ENCODE measurements at places on chromosomes 2 and 18.

GRCh38 chr2:119252186-119253113 is 28.8 kb downstream of the STEAP3 start:
- no peaks in the 10 kb centered on the region for H3K27me3 ChIP-seq
- H3K27ac ChIP-seq = peak overlapping the region; percentile 97
- H3K4me3 ChIP-seq = 0 out of 2 replicates have a peak overlapping the region, but pooled peaks have one; percentile 12
- H3K4me1 ChIP-seq = peaks cover 61% of the 10 kb centered on the region
- no peaks in the 10 kb centered on the region for H3K36me3 ChIP-seq

DNA sequence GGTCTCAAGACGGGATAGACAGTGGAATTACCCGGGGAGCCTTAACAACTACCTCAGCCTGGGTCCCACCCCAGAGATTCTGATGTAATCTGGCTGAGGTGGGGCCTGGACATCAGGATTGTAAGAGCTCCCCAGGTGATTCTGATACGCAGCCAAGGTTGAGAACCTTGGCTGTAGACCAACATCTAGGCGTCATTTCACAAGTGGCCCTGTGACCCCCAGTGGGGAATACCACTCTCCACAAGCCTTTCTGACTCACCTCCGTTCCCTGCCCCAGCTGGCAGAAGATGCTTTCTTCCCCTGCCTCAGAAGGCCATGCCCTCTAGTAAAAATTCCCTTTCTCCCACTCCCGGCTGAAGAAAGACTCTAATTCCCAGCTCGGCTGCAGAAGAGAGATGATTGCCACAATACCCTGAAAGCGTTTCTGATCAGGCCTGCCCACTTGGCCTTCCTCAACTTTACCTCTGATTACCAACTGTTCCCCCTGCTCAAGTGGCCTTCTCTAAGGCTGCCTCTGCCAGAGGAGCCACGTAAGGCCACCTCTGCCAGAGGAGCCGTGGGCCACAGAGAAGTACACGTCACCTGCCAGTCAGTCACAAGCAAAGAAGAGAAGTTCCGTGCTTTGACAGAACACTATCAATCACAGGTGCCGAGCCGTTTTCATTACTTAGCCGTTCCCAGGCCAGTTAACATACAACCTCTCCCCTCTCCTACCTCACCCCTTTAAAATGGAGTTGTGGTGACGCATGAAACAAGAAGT is 116.8 kb upstream of the PKDCC start:
- no peak overlapping the region for H3K27ac ChIP-seq
- no peaks in the 10 kb centered on the region for H3K36me3 ChIP-seq
- no peak overlapping the region for H3K4me3 ChIP-seq
- peak; percentile 33 for DNase-seq
- peaks cover 54% of the 10 kb centered on the region for H3K4me1 ChIP-seq

DNA sequence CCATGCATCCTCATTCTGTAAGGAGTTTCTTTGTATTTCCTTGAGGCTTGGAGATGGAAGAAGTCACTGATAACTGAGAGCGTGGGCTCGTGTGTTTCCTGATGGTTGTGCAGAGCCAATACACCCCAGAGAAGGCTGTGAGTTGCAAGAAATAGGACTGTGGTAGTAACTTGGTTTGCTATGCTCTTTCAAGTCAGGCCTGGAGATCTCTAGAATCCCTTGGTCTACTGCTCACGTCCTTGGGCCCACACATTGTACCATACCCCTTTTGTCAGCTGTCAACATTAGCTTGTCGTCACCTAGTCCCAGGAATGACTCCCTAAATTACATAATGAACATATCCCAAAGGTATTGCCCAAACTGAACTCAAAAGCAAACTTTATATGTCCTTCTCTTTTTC is 238.3 kb upstream of the REV1 start:
- no peak overlapping the region for H3K27ac ChIP-seq
- no peaks in the 10 kb centered on the region for H3K27me3 ChIP-seq
- no peak for DNase-seq
- H3K36me3 ChIP-seq = no peaks in the 10 kb centered on the region
- 0 out of 2 replicates have a peak, but pooled peaks cover 8% of the 10 kb centered on the region for H3K4me1 ChIP-seq

DNA sequence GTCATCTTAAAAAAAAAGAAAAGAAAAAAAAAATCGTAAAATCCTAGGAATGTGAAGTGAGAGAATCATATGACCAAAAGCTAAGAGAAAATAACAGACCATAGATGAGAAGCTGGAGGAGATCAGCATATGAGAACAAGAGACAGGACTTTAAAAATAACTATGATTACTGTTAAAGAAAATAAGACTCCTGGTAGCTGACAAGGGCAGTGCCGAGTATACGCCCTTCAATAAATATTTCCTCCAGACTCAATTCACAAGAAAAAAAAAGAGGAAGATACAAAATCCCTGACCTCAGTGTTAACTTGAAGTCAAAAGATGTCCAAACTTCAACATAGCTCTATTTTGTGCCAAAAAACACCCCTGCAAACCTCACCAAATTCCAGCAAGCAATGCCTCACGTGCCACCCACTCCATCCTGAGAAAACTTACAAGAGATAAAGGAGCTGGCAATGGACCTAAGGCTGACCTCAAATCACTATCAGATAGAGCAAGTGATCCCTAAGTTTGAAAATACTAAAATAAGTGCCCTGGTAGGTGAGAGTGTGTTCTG is 817.2 kb downstream of the SOCS6 start:
- DNase-seq = no peak
- 0 out of 2 replicates have a peak, but pooled peaks cover 6% of the 10 kb centered on the region for H3K4me1 ChIP-seq
- peak overlapping the region; percentile 50 for H3K4me3 ChIP-seq
- H3K27ac ChIP-seq = peak overlapping the region; percentile 82

GRCh38 chr2:188601391-188601790 is 309.7 kb downstream of the GULP1 start:
- no peak for DNase-seq
- H3K4me1 ChIP-seq = 0 out of 2 replicates have a peak, but pooled peaks cover 7% of the 10 kb centered on the region
- no peak overlapping the region for H3K4me3 ChIP-seq
- H3K36me3 ChIP-seq = no peaks in the 10 kb centered on the region

DNA sequence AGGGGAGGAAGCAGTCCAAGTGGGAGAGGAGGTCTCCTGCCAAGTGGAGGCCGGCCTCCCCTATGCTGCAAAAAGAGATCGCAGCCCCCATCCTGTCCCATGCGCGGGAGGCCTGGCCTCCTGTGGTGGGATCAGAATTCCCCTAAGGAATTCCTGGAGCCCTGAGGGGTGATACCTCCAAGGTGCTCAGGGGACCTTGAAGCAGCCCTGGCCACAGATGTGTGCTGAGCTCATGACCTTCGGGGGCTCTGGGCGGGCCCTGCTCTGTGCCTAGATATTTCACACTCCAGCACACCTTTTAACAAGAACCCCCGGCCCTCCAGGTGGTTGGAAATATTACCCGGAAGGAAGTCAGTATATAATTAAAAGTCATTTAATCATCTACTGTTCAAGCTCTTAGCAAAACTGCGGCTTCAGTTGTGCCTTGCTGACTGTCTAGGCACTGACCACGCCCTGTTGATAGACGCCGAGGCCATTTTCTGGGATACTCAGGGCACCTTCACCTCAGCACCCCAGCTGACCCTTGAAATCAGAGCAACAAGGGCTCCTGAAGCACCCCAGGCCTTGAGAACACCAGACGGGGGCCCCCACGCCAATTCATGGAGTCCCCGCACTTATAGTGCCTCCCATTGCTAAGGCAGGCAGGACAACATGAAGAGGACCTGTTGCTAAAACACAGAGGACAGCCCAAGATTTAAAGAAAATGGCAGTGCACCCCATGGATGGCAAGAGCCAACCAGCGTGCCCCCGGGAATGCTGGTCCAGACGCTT is 119.1 kb downstream of the NDUFA10 start:
- no peaks in the 10 kb centered on the region for H3K27me3 ChIP-seq
- no peak overlapping the region for H3K27ac ChIP-seq
- H3K4me1 ChIP-seq = no peaks in the 10 kb centered on the region
- H3K4me3 ChIP-seq = no peak overlapping the region
- no peak for DNase-seq
- no peaks in the 10 kb centered on the region for H3K36me3 ChIP-seq

DNA sequence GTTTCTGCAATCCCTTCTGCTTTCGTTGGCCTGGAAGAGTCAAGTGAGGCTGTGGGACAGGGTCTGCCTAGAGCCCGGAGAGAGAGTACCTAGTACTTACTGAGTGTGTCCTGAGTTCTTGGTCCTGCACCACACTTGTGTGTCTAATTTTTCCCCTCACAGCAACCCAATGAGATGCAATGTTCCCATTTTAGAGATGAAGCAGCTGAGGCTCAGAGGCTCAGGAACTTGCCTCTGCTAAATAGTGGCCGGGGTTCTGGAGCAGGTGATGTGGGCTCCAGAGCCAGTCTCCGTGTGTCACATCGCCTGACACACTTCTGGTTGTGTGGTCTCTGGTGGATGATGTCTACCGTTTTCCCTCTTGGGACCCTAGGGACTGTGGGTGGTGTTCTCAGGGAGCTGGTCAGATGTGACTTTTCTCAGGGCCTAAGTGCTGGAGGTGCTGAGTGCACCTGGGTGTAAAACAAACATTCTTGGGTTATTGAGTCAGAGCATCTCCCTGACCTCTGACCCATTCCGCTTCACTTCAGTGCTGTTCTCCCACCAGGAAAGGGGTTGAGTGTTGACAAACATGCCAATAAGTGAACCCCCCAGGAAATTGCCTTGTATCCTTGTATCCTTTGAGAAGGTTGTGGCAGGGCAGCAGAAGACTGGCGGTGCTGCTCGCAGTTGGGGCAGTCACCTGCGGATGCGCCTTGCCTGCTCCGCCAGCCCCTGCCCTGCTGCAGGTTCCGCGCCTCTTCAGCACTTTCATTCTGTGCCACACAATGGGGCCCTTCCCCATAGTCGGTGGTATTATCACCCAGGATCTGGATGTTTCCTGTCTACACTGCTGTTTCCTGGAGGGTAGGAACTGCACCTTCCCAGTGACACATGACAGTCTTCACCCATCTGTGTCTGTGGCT is 32.1 kb downstream of the HK2 start:
- DNase-seq = no peak
- no peak overlapping the region for H3K27ac ChIP-seq
- H3K36me3 ChIP-seq = peaks cover 20% of the 10 kb centered on the region
- H3K4me3 ChIP-seq = no peak overlapping the region
- no peaks in the 10 kb centered on the region for H3K27me3 ChIP-seq

- H3K27me3 ChIP-seq = no peaks in the 10 kb centered on the region
- H3K4me3 ChIP-seq = no peak overlapping the region
- H3K36me3 ChIP-seq = no peaks in the 10 kb centered on the region
Measured at GRCh38 chr2:26442707-26443106, 35.2 kb downstream of the OTOF start.

DNA sequence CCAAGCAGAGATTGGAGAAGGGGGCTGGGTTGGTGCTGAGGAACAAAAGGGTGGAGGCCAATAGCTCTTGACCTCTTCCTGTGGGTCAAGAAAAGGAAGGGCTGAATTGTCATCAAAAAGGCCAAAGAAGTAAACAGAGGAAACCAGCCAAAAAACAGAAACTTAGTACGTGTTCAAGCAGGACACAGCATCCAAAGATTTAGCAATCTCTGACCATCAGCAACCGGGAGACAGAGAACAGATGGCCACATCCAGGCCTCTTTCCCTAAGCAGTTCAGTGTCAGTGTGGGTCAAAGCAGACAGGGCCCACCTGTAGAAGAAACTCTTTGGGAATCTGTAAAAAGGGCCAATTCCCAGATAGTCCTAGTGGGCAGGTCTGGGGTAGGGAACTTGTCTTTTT is 2.9 kb downstream of the DNPEP start:
- no peak overlapping the region for H3K4me3 ChIP-seq
- no peak overlapping the region for H3K27ac ChIP-seq
- peaks cover 6% of the 10 kb centered on the region for H3K4me1 ChIP-seq
- H3K27me3 ChIP-seq = no peaks in the 10 kb centered on the region
- peaks cover 14% of the 10 kb centered on the region for H3K36me3 ChIP-seq

DNA sequence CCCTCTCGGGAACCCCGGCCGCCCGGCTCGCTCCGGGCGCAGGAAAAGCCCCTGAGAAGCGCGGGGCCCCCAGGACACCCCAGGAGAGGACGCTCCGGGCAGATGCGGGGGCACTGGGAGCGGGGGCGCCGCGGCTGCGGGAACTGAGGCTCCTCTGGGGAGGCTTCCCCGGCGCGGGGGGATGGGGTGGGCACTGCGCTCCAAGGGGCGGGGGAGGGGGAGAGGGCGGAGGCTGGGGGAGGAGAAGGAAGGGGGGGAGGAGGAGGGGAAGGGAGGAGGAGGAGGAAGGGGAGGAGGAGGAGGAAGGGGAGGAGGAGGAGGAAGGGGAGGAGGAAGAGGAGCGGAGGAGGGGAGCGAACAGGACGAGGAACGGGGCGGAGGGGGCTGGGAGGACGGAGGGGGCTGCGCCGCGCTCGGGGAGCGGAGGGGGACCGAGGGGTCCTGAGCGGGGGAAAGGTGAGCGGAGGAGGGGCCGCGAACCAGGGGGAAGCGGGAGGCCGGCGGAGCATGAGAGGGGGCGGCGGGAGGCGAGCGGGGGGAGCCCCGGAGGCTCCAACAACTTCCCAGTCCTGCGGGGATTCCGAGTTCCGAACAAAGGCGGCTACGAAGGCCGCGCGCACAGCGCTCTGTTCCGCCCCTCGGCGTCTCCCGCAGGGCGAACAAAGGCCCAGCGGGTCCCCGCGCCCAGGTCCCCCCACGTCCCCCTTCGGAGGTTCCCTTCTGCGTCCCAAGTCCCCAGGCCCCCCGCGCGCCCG is 742 bp downstream of the PXDN start:
- H3K27me3 ChIP-seq = no peaks in the 10 kb centered on the region
- H3K4me1 ChIP-seq = no peaks in the 10 kb centered on the region
- H3K36me3 ChIP-seq = no peaks in the 10 kb centered on the region

- H3K36me3 ChIP-seq = no peaks in the 10 kb centered on the region
- no peak overlapping the region for H3K4me3 ChIP-seq
- H3K4me1 ChIP-seq = no peaks in the 10 kb centered on the region
- H3K27me3 ChIP-seq = no peaks in the 10 kb centered on the region
- no peak overlapping the region for H3K27ac ChIP-seq
Measured at GRCh38 chr18:62381373-62381772, 56.3 kb downstream of the TNFRSF11A start.
